Omental fat pad (tissue), 4 donors: ENCODE measurements at places on chromosomes 6 and 20. TPM values are rescaled to one million over a fixed set of nuclear protein-coding genes. Genes with fewer than 3 reads are reported as not detected.

DNA sequence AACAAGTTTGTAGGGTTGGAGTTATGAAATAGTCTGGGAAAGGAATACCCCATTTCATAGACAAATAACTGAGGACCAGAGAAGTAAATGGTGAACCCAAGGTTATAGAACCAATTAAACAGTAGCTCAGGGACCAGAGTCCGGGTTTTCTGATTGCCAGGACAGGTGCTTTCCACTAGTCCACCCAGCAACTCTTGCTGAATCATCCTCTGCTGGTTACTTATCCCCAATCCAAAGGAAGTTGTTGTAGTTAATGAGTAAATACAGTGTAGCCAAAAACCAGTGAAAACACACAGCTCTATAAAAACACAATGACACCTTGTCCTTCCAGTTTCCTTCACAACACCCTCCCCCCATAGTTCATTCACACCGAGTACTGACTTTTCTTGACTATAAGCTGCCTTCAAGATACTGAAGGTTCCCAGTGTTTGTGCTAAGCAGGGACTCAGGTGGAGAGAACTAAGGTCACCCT lies 766 bp upstream of the TINAG start:
- DNase-seq = no peak

GRCh38 chr6:72733045-72733444 lies 111.2 kb downstream of the KCNQ5 start:
- DNase-seq = no peak

GRCh38 chr6:122969999-122970533 lies 26.0 kb upstream of the CLVS2 start:
- no peak for DNase-seq

DNA sequence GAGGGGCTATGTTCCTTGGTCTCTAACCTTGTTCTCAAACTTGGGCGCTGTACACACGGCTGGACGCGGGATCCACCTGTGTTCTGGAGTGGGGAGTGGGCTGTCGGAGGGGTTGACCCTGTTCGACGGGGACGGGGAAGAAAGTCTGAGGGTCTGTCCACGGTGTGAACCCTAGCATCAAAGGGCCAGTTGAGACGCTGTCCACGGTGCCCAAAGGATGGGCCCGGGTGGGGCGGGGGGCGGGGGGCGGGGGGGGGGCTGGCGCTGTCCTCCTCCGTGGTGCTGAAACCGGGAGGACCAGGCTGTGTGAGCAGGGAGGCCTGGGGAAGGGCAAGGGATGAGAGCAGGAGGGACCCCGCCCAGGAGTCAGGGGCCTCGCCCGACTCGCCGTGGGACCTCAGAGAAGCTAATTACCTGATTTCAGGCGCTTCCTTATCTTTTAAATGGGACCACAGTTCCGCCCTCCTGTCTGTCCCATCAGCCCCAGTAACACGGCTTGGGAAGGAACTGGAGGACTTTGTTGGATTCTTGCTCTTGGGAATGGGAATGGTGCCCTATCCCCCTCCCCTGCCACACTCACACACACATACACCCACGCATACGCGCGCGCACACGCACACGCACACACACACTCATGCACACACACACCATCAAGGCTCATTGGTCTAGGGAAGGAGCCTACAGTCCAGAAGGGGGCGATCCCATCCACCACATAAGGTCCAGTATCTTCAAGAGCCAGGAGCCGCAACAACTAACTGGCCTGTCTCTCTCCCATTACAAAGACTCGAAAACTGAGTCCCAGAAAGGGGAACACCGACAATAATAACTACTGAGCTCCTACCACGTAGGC lies 1.0 kb upstream of the VSTM2L start:
- DNase-seq = no peak

DNA sequence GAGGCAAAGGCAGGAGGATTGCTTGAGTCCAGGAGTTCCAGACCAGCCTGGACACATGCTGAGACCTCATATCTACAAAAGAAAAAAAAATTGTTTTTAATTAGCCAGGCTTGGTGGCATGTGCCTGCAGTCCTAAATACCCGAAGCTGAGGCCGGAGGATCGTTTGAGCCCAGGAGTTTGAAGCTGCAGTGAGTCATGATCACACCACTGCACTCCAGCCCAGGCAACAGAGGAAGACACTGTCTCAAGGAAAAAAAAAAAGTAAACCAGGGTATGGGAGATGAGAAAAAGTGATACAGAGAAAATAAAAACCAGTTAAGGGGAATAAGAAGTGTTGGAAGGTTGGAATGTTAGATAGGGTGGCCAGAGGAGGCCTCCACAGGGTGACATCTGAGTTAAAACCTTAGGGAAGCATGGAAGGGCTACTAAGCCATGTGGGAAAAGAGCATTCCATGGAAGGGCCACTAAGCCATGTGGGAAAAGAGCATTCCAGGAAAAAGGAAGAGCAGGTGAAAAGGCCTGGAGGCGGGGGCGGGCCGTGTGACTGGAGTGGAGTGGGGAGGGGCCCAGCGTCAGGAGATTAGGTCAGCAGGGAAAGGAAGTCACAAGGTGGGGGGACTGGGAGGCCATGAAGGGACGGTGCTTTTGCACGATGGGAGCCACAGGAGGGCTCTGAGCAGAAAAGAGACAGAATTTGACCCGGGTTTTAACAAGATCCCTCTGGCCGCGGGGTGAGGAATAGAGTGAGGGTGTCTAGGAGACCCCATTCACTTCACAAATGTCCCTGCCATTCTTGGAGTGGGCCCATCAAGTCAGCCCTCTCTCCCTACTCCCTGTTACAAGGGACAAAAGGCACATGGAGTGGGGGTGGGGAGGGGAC lies 18.3 kb downstream of the CPNE5 start:
- DNase-seq = no peak

DNA sequence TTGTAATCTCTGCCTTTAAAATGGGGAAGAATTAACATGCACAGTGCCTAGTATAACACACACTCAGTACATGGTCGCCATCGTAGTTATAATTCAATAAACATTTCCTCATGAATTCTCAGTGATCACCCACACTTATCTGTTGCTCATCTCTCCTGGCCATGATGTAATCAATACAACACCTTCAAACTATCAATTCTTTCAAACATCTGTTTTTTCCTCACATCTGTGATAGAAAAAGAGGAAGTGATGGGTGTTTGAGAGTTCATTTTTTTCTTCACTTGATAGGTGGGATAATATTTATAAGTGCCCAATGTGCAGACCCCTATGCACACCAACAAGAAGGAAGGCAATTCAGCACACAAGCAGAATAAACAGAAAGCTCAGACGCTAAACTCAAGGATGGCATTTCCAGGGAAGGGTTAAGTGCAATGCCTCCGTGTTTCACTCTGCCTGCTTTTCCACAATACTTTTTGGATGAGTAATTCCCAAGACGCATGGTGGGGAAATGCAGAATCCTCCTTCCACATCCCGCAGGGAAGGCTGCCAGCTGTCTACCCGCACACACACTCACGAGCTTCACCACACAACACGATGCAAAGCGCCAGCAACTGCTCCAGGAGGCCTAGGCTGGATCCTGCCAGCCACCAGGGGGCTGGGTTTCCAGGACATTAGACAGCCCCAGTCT lies 100.3 kb downstream of the GMPR start:
- DNase-seq = peak; percentile 76

GRCh38 chr20:64129146-64129782 lies 21.9 kb upstream of the NPBWR2 start:
- peak; percentile 2 for DNase-seq

GRCh38 chr20:59438201-59438600 lies 137.8 kb downstream of the EDN3 start:
- no peak for DNase-seq

- DNase-seq = no peak
These were observed 9.7 kb downstream of the FAM217A start for GRCh38 chr6:4069199-4069598.

GRCh38 chr6:169966312-169967181 lies 215.1 kb downstream of the ERMARD start:
- no peak for DNase-seq

DNA sequence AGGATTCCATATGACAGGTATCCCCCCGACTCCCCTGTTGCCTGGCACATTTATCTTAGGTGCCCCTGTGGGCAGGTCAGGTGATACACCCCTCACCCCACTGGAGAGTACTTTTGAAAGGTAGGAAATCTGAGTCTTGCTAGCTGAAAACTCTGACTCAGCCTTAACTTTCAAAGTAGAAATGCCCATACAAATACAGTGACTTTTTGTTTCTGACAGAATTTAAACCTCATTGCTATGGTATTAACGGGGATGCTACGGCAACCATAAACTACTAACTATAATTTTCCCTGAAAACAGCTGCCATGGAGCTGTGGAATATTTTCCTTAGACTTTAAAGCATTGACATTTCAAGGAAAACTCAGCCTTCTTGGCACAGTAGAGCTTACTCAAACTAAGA lies 536.0 kb downstream of the RFPL4B start:
- DNase-seq = no peak

DNA sequence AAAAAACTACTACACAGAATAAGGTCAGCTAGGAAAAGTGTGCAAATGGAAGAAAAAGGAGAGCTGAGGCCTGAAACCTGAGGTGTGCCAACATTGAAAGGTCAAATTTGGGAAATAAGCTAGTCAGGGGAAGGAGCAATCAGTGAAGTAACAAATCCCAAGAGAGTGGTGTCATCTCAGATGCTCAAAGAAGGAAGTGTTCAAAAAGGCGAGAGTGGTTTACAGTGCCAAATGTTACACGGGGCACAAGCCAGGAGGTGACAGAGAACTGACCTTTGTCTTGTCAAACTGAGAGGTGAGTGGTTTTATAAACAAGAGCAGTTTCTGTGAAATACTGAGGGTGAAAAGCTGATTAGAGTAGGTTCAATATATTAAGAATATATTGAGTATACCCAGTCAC lies 83.0 kb upstream of the TCF21 start:
- no peak for DNase-seq

GRCh38 chr6:158654960-158655489 lies 5.2 kb downstream of the SYTL3 start:
- no peak for DNase-seq

DNA sequence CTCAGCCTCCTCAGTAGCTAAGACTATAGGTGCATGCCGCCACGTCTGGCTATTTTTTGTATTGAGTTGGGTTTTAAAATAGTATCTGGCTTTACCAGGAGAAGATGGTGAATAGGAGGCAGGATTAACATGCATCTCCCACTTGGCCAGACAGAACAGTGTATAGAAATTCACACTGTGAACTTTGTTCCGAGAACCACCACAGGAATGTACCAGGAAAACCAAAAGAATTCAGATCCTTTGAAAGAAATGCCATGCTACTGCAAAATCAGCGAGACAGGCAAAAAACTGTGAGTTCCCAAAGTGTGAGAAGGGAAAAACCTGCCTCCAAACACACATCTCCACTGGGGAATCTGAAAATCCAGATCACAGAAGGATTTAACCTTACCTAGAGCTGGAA lies 327.6 kb downstream of the NKAIN2 start:
- DNase-seq = no peak

DNA sequence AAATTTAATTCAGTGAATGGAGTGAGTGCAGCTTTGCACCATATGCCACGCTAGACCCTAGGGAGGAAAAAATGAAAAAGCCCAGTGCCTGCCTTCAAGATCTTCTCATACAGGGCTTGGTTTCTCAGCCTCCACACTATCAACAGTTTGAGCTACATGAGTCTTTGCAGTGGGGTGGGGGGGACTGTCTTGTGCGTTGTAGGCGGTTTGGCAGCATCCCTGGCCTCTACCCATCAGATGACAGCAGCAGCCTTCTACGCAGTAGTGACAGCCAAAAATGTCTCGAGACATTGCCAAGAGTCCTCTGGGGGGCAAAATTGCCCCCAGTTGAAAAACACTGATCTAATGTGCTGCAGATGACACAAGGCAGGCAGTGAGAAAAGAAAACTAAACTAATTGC lies 6.2 kb downstream of the CDH22 start:
- no peak for DNase-seq

DNA sequence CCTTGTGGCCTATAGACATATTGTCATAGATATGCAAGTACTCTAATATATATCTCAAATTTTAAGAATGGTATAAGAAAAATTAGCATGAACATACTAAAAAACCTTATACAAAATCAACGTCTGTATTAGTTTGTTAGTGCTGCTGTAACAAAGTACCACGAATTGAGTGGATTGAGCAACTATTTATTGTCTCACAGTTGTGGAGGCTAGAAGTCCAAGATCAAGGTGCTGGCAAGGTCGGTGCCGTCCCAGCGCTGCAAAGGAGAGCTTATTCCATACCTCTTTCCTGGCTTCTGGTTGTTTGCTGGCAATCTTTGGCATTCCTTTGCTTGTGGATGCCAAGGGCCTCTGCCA lies 317.6 kb upstream of the FERMT1 start:
- DNase-seq = no peak

DNA sequence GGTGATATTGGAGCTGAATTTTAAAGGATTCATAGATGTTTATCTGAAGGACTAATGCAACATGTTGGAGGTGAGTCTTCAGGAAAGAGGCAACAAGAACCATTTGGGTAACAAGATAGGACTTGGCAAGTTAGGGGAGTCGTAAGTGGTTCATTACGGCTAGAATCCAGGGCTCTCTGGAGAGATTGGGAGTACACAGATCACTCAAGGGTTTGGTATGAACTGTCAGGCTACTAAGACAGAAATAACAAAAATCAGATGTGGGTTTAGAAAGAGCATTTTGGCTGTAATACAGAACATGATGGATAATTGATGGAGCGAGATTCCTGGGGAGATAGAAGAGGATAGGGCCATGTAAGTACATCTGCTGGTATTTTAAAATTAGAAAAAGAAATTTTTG lies 86.3 kb upstream of the ESR1 start:
- DNase-seq = no peak

DNA sequence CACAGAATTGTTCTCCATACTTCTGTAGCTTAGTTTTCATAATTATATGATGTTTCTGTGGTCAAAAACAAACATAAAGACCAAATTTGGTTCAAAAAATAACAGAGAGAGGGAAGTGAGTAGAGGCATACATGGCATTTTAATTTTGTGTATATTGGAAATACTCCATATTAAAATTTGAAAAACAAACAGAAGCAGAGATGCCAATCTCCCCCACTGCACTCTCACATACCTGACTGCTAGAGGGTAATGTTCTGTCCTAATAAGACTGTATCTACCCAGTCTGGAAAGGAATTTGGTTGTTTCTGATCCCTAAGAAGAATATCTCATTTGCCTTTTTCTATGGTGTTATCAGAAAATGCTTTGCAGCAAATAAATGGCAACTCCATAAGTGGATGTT lies 959.0 kb upstream of the FLRT3 start:
- DNase-seq = no peak

DNA sequence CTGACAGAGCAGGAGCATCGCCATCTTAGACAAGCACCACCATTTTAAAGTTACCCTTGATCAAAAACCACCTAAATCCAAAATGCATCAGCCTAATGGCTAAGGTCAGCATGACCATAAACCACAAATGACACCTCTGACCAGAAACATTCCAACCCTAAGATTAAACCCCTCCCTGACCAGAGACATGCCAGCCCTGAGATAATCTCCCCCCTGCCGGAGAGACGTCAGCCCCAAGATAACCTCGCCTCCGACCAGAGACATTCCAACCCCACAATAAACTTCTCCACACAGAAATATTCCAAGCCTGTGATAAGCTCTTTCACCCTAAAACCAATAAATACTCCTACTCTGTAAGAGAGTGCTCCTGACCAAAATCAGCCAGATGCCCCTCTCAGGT lies 53.5 kb downstream of the PXDC1 start:
- DNase-seq = no peak

Gene SAPCD1
- not detected for total RNA-seq

Gene TUBB2B
- total RNA-seq = 2.4 TPM

Gene ARFGEF3
- 12.7 TPM for total RNA-seq

Gene HMGN3
- 37.6 TPM for total RNA-seq

Gene FAM83B
- total RNA-seq = not detected

Gene PLCG1
- 57.4 TPM for total RNA-seq

Gene PPIL6
- total RNA-seq = 2.8 TPM

Gene IPCEF1
- 1.9 TPM for total RNA-seq
